ENCODE measurements at places on chromosomes 5 and 9. TPM values are rescaled to one million over a fixed set of nuclear protein-coding genes. Genes with fewer than 3 reads are reported as not detected.

DNA sequence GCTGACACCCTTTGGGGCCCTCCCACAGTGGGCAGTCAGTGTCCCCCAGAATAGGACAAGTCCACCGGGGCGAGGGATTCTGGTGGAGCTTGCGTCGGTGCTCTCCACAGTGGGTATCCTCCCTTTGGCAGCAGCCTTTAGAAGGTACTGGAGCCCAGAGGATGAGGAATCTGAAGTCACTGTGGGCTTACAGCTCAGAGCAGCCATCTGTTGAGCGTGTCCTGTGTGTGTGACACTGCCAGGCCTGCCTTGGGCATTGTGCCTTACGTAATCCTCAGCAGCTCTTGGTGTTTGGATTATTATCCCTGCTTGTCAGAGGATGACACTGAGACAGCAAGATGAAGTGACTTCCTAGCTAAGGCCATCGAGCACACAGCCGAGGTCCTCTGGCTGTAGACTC is 12.6 kb downstream of the URM1 start:
- no peak for DNase-seq

MAPKAP1 gene
- total RNA-seq = 76.8 TPM

DNA sequence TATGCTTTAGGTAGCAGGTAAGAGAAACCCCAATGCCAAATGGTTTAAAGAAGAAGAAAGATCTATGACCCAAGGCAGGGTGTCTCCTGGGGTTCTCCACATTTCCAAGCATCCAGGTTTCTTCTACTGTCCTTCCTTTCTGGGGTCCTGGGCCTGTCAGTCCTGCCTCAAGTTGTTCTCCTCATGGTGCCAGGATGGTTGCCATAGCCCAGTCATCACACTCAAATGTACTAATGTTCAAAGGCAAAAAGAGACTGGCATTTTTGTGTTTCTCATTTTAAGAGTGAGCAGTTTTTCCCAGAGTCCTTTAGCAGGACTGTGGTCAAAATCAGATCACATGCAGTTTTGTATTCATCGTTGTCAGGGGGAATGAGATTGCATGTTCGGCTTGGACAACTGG is 59.9 kb upstream of the BOD1 start:
- no peak for DNase-seq

- no peak for DNase-seq
Observed at GRCh38 chr9:16571127-16571802, 299.2 kb downstream of the BNC2 start.

ELAVL2 gene
- not detected for total RNA-seq

GRCh38 chr5:155504606-155505005 is 491.1 kb downstream of the KIF4B start:
- no peak for DNase-seq

DNA sequence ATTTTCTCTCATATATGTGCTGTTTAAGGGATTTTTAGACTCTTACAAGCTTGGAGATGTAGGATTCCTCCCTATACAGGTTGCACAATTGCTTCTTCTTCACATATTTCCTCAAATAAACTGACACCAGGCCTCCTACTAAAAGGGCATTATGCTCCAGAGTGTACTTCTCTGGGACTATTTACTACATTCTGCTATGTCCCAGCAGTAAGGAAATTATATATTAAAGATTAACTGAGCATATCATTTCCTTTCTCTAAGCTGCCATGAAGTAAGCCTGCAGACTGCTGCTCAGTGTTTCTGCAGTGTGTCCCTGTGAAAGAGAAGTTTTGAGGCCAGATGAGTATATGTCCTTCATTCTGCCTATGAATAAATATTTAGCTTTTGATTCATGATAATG is 356.9 kb upstream of the NUDT12 start:
- no peak for DNase-seq

GRCh38 chr5:67310169-67310568 is 113.6 kb upstream of the CD180 start:
- no peak for DNase-seq

CDKN2A gene
- 5.1 TPM for total RNA-seq

- no peak for DNase-seq
Observed at GRCh38 chr5:153340139-153340538, 150.3 kb upstream of the GRIA1 start.

BARHL1 gene
- not detected for total RNA-seq

DNA sequence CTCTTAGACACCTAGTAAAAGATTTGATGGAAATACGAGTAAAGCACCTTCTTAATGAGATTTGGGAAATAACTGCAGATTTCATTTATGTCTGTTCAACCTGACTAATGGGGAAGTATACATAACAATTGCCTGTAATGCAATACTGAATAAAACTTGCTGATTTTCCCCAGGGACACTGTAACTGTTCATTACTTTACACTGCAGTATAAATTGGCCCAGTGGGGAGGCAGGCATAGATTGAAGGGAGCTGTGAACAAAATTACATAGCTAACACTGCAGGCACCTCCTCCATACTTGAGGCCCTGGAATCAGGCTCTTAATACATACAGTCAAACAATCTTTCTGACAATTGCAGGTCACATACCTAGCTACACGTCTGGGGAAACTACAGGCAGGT is 216.2 kb downstream of the PTPRD start:
- DNase-seq = no peak

DNA sequence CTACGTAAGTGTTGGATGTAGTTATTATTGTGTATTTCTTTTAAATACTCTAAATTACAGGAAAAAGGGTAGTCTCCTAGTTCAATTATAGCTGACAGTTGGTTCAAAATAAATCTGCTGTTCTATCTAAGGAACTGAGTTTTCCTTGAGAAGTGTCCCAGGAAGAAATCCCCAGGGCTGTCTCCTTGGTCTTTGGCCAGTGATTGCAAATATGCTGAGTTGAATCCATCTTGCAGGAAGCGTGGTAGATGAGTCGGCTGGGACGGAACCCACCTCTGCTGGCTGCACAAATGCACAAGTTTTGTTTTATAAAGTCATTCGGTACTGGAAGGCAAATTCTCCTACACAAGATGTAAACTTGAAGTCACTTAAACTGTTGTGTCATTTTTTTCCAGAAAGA is 30.2 kb upstream of the HOMER1 start:
- no peak for DNase-seq

DNA sequence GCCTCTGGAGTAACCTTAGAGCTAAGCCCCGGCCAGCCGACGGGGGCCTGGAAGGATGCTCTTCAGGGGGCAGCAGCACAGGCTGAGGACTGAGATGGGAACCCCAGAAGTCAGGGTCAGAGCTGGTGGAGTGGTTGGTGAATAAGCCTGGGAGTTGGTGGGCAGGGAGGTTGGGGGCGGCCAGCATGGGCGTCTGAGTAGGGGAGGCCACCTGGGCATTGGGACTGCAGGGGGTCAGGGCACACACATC is 14.4 kb downstream of the NINJ1 start:
- no peak for DNase-seq

GRCh38 chr9:20568400-20568799 is 53.9 kb downstream of the MLLT3 start:
- DNase-seq = no peak

CTNNAL1 gene
- total RNA-seq = 69.4 TPM

- no peak for DNase-seq
Observed at GRCh38 chr5:129172580-129172979, 78.0 kb downstream of the ISOC1 start.

DNA sequence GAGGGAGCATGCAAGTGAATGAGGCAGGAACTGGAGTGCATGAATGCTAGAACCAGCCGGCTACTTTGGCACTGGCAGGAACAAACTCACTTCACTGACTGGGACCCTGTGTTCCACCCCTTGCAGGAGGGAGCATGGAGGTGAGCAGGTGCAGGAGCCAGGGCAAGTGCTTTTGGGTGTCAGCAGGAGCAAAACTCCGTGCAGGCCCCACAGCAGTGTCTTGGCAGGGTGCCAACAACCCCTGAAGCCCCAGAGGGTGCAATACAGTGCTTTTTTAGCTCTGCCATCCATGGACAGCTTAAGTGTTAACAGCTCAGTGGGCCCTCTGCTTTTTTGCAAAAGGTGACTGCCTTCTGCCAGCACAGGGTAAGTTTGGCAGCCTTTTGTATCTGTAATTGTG is 245.8 kb upstream of the PCSK5 start:
- no peak for DNase-seq

- no peak for DNase-seq
Observed at GRCh38 chr9:15155323-15155722, 151.7 kb downstream of the TTC39B start.

- no peak for DNase-seq
Observed at GRCh38 chr9:110753731-110754231, 85.2 kb downstream of the MUSK start.

TMEM167A gene
- total RNA-seq = 92.8 TPM

HSD17B3 gene
- 0.81 TPM for total RNA-seq

- no peak for DNase-seq
Observed at GRCh38 chr5:10762776-10763500, 1.9 kb upstream of the DAP start.

NSG2 gene
- total RNA-seq = not detected

- DNase-seq = no peak
Observed at GRCh38 chr5:66472010-66472409, 124.2 kb upstream of the MAST4 start.
